ENCODE measurements at places on chromosomes 6 and 20.

- DNase-seq = peak; percentile 35
Observed at GRCh38 chr6:34901930-34902329, 12.9 kb downstream of the ANKS1A start.

DNA sequence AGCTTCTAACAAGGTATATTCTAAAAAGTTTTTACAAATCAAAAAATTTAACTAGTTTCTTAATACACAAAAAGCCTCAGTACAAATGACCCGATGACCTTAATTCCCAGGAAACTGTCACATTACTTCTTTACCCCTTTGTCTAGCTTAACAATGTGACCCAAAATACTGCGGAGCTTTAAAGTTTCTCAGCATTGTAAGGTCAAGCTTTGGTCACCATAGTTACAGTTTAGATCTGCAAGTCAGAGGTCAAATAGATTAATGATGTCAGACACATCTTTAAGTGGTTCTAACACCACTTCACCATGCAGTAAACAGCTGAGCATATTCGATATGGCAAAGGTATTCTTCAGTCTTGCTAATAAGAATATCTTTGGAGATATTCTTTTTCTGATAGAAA lies 36.8 kb upstream of the FLRT3 start:
- DNase-seq = no peak

- peak; percentile 12 for DNase-seq
Observed at GRCh38 chr6:125906158-125906998, 50.2 kb upstream of the HINT3 start.

- DNase-seq = peak; percentile 22
Observed at GRCh38 chr6:56475736-56476457, 166.8 kb downstream of the DST start.

DNA sequence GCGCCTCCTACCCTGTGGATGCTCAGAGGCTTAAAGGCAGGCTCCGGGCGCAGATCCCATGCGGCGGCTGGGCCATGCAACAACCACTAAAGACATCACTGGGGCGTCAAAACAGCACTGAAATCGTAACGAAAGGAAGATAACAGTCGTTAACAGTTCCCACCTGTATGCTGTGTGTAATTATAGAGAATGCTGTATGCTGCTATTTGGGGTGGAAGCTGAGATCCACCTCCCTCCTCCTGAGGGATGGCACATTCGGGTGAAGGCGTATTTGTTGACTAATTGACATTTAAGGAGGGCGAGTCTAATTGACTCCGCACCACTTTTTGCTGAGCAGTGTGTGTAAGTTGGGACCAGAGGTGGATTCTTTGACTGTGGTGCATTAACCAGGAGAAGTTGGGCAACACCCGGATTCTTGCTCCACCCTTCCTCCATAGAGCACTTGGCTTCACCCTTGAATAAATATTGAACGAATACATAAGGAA lies 687 bp downstream of the SLC35A1 start:
- DNase-seq = peak; percentile 57

DNA sequence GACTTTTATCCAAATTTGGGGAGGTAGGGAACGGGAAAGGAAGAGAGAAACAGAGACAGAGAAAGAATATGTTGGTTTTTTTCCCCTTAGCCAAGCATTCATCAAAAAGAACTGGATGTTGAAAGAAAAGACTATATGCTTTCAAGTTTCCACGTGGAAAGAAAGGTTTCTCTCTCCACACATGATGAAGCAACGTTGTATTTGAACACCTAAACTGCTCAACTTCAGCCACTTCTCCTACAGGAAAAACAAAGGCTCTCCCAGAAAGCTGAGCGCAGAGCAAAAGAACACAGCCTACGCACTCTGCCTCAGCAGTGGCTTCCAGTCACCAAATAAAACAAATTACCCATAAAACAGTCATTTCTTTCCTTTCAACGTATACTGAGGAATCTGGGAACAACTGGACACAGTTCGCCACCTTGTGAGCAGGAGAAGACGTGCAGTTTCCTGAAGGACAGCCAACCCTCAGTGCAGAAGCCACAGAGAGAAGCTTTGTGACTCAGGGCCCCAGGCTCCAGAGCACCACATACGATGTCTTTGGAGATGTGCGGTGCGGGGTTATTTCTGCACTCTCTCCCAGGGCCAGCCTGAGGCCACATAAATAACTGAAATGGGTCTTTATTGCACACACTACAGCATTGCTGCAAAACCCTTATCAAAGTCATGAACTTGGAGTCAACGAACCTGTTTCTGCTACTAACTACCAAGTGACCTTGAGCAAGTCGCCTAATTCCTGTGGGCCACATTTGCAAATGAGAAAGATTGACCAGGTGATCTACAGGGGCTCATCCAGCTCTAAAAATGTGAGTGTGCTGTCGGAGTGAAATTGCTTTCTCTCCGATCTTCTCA lies 10.1 kb downstream of the IL17F start:
- DNase-seq = peak; percentile 71

DNA sequence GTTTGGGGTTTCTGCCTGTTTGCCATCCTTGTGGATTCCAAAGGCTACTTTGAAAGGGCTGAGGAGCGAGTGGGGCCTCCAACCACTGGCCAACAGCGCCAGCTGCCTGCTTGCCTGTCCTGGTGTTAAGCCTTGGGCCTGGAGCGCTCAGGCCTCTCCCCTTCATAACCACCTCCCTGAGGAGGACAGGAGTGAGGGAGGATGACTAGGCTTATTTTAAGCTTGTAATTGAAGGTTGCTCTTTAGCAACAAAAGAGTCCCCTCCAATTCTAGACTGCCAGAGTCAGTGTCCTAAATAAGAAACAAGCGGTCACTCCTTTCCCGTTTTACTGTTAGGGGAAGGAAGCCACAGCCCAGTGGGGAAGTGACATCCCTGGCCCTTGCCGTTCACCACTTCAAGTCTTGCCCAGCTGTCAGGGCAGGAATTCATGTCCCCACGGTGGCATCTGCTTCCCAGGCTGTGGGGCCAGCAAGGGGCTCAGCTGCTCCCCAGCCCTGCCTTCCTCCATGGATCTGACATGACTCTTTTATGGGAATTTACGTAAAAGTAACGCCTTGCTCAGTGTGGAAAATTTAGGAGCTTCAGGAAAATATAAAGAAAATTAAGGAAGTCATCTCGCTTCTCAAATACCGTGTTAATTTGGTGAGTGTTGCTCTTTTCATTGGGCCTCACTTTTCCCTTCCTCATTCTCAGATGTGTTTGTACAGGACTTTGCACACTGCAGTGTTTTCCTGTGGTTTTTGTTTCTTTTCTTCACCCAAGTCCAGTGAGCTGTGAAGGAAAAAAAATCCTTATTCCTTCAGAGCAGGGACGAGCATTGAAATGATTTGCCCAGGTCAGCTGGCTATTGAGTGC lies 57.8 kb downstream of the SSR1 start:
- DNase-seq = no peak

DNA sequence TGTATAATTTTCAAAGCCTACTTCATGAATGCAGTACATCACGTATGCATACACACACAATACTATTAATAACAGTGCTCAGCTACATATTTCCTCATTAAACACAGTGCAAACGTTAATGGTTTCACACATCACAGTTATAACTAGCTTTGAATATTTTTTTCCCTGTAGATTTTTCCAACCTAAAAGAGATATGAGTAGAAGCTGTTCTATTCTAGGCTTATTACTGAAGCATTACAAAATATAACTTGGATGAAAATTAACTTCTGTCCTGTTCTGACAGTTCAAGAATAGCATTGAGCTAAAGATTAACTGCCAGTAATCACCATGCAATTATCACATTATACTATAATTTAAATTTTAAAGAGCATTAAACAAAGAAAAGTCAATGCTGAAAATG lies 6.2 kb downstream of the LMBRD1 start:
- DNase-seq = no peak

DNA sequence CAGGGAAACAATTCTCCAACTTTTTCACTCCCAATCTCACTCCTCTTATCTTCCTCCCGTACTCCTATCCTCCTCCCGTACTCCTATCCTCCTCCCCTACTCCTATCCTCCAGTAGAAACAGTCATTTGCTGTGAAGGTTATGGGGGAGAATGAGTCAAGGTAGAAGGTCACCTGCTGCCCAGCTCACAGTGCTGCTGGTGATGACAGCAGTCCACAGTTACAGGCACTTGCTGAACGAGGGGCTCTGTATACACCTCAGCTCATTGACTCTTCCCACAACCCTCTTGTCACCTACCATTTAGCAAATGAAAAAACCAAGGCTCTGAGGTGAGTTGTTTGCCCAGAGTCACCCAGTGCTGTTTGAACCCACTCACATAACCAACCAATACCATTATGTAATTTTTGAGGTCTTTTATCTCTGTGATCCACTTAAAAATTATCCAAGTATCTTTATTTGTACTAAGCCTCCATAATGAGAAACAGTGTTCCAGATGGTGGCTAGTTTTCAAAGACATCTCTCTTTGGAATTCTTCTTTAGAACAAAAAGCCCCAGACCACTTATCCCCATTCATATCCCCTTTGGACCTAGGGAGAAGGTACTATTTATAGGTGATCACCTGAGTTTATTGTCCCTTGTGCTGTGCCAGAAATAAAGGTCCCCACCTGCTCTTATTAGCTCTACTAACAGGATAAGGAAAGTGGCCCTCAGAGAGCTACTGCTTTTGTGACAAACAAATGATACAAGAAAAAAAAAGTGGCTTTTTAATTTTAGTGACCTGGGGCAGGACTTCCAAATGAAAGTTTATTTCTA lies 53.2 kb downstream of the PTPN1 start:
- DNase-seq = no peak

GRCh38 chr6:108582618-108583017 lies 21.9 kb downstream of the FOXO3 start:
- DNase-seq = no peak
